HCT116 (cell line): ENCODE measurements at places on chromosomes 16 and 17. TPM values are rescaled to one million over a fixed set of nuclear protein-coding genes. Genes with fewer than 3 reads are reported as not detected.
A peak's percentile ranks its signal among the peaks of the same experiment; 100 is the strongest.

Gene FOXL1
- total RNA-seq: 7.5 TPM

Gene CHST5
- total RNA-seq: 0.32 TPM

Gene IRX5
- total RNA-seq: 0.86 TPM

DNA sequence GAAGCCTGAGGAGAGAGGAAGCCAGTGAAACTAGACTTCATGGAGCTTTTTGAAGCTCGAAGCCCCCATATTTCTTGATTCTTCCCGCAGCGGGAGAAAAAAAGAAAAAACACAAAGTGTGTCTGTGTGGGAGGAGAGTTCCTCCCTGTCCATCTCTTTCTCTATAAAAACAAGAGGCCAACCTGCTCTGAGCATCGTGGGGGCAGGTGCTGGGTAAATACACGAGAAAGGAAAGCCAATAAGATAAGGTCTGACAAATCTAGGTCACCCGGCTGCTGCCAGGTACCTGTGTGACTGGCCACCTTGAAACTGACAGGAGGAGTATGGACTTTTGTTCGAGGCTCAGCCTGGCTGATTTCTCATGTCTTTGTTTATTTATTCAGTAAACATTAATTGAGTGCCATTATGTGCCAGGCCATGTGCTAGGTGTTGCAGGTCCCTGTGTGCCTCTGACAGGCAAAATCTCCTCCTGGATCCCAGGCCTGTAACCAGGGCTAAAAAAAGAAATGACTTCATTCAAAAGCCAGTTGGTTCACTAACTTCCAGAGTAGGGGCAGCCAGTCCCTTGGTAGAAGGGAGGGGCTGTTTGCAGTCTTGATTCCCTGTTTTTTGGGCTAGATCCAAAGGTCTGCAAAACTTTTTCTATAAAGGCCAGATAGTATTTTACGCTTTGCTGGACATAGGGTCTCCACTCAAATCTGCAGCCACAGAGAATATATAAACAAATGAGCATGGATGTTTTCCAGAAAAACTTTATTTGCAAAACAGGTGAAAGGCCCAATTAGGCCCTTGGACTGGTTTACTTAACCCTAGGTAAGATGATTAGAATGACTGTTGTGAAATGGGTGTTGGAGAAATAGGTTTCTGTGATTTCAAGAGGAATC is 35.6 kb downstream of the YPEL2 start:
- no peak for DNase-seq

GRCh38 chr16:49660626-49661025 is 195.3 kb downstream of the ZNF423 start:
- no peak for DNase-seq

GRCh38 chr17:76381633-76382350 is 2.6 kb upstream of the SPHK1 start:
- DNase-seq: no peak

Gene ZKSCAN2
- total RNA-seq: 12.3 TPM

Gene KRT12
- total RNA-seq: not detected

DNA sequence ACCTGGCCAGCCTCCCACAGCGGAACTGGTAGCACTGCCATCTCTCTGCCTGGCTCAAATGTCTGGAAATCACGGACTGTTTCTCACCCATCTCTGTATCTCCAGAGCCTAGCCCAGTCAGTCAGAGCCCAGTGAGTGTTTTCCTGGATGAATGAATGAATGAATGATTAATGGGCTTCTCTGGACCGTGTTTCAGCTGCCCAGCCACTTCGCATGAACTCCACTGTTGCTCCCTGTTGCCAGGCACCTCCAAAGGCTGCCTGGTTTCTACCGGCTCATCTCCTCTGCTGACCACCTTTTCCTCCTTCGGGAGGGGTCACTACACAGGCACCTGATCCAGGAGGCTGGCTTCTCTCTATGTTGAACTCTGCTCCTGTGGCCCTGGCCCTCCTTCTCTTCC is 91.0 kb upstream of the SDK2 start:
- DNase-seq: no peak

DNA sequence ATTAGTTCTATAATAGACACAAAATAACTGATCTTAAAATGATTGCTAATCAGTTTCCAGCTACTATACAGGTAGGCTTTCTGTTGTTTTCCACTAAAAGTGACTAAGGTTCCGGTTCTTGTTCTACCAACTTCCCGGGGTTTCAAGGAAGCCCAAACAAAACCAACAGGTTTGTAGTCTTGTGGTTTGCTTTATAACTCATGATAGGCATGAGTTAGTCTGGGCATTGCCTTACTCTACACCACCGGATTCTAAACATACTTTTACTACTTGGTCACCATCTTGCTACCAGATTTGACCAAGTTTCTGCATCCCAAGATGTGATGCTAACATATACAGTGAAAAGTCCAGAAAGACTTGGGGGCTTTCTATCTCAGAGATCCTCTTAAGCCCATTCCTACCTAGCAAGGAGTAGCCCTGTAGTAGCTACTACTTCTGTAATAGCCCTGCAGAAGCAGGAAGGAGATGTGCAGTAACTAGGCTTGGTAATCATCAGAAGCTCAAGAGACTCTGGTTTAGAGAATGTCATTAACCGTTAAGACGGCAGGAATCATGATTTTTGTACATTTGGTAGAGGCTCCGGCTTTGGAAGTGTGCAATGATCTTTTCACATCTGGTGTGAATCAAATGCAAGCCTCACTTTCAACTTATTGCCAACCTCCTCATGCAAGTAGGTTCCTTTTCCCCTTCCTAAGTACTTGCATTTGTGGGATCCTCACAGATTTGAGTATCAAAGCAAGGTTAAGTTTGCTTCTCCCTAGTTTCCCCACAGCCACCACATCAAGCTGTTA is 1.6 kb downstream of the FAM117A start:
- DNase-seq: no peak

Gene DYNLRB2
- total RNA-seq: not detected

DNA sequence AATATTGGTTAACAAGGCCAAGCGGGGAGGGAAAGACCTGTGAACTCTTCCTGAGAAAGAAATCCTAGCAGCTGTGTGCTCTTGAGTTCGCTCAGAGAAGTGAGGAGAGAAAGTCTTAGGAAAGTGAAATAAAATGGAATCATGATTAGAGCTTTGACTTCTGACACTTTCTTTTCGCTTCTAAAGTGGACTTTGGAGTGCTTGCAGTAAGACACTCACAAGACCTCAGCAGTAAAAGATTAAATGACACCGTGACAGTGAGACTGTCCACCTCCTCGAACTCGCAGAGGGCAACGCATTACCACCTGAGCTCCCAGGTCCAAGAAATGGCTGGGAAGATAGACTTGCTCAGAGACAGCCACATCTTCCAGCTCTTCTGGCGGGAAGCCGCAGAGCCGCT is 71.2 kb downstream of the RNF213 start:
- no peak for DNase-seq

DNA sequence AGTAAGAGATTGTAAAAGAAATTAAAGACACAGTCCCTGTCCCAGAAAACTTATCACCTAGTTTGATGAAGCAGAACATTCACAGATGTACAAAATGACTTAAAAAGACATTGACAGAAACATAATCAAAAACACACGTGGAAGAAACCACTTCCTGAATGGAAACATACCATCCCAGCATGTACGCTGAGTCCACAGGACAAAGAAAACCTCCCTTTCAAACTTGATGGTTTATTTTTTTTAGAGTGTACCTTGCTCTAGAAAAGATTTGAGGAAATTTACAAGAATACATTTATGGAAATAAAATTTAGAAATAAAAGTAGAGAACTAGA is 140.9 kb downstream of the PMP22 start:
- DNase-seq: no peak

Gene HBA2
- total RNA-seq: 3.0 TPM

GRCh38 chr16:25110387-25110947 is 1.1 kb upstream of the LCMT1 start:
- no peak for DNase-seq

- no peak for DNase-seq
Measured at GRCh38 chr16:53752560-53752959, 48.6 kb downstream of the FTO start.

- no peak for DNase-seq
Measured at GRCh38 chr17:78693346-78694083, 88.6 kb downstream of the CYTH1 start.

Gene KRT9
- total RNA-seq: 0.15 TPM

GRCh38 chr17:71995590-71995989 is 125.2 kb upstream of the SOX9 start:
- no peak for DNase-seq

Gene GNG13
- total RNA-seq: not detected

GRCh38 chr17:80945736-80946135 is 45.9 kb upstream of the CHMP6 start:
- DNase-seq: no peak

Gene FLCN
- total RNA-seq: 23.7 TPM

GRCh38 chr16:30947859-30948666 is 805 bp upstream of the ORAI3 start:
- DNase-seq: peak; percentile 92

DNA sequence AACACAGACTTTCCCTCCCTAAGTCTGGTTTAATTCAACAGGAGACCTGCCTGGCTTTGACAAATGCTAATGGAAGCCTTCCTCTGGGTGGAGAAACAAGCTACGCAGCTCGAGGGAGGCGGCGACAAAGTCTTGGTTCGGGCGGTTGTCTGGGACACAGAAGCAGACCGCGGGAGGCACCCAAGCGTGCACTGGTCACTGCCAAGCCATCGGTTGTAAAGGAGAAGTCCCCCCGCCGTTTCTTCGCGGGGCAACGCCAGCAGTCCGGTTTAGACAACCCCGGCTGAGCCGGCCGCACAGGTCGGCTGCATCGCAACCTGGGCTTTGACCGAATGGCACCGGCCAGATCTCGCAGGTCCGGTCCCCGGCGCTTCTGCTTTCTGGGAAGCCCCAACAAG is 586 bp downstream of the GLYR1 start:
- DNase-seq: no peak

DNA sequence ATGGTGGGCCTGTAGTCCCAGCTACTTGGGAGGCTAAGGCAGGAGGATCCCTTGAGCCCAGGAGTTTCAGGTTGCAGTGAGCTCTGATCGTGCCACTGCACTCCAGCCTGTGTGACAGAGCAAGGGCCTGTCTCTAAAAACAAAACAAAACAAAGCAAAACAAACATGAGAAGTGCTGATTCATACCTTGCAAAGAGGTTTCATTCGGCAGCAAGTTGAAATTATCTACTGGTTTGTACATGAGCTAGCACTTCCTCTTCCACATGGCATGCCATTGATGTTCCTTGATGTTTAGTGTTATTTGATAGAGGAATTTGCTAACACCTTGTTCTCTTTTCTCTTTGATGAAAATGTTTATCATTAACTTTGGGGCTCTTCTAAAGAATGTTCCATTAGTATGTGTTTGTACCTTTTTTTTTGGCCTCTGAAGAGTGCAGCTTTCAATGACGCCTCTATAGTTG is 50.6 kb downstream of the SPECC1 start:
- DNase-seq: no peak

- no peak for DNase-seq
Measured at GRCh38 chr17:8391711-8392110, 5.9 kb downstream of the RNF222 start.

GRCh38 chr16:17590711-17591654 is 120.2 kb upstream of the XYLT1 start:
- no peak for DNase-seq

DNA sequence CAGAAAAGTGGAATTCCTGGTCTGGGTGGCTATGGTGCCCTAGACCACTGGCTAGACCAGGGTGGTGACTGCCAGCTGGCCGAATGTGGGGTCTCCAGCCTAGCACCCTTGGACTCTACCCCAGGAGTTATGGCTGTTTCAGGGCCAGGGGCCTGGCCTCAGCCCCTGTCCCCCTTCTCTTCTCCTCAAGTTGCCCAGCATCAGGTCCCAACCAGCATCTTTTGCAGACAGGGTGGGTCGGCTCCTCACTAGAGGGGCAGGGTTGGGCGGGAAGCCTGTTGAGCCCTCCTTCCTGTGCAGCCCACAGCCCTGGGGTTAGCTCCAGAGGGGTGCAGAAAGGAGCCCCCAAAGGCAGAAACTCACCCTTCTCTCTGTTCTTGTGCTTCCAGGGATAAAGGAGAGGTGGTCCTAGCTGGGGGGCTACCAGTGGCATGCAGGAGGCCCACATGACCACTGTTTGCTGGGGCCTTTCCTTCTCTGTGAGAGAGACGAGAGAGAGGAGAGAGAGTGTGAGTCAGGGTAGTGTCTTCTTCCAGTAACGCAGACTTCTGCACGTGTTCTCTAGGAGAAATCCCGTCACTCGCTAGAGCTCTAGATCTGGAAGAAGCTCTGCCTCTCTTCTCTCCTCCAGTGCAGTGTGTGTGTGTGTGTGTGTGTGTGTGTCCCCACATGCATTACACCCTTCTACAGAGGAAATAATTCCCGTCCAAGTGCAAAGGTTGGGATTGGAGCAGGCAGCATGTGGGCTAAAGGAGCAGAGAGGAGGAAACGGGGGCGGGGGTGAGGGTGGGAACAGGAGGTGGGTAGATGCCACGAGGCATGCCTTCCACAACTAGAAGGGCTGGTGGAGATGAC is 209.4 kb downstream of the SEC14L1 start:
- no peak for DNase-seq

Gene CPNE7
- total RNA-seq: 201 TPM

DNA sequence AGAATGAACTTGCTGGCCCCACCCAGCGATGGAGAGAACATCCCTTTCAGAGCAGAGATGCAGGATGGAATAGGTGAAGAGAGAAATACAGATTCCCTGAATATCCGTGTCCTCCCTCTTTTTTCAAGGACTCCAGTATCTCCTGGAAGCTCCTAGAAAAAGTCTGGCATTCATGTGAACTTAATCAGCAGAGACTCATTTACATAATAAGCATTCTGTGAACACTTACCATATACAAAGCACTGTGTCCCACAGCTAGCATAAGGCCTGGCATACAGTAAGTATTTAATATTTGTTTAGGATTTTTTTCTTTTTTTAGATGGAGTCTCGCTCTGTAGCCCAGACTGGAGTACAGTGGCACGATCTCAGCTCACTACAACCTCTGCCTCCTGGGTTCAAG is 208.5 kb upstream of the RPL38 start:
- no peak for DNase-seq

- no peak for DNase-seq
Measured at GRCh38 chr16:68719993-68720489, 17.1 kb upstream of the CDH1 start.

- DNase-seq: no peak
Measured at GRCh38 chr16:50251375-50252081, 14.8 kb upstream of the ADCY7 start.

Gene CLEC18B
- 2.1 TPM for total RNA-seq

Gene CORO6
- total RNA-seq: 8.7 TPM

Gene GALR2
- total RNA-seq: 0.27 TPM
